ENCODE measurements at places on chromosomes 6 and 20. TPM values are rescaled to one million over a fixed set of nuclear protein-coding genes. Genes with fewer than 3 reads are reported as not detected.

DNA sequence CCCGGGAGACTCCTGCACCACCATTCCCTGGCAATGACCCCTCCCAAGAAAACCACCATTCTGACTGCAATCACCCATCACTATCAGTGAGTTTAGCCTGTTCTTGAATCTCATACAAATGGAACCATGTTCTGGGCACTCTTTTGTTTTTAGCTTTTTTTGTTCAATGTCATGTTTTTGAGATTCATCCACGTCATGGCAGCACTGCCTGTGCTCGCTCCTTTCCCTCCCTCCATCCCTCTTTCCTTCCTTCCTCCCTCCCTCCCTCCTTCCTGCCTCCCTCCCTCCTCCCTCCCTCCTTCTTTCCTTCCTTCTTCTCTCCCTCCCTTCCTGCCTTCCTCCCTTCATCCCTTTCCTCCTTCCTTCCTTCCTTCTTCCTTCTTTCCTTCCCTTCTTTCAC lies 44.4 kb upstream of the PMEPA1 start:
- H3K4me1 ChIP-seq = peaks cover 1% of the 10 kb centered on the region
- no peak overlapping the region for H3K4me3 ChIP-seq
- DNase-seq = no peak

DNA sequence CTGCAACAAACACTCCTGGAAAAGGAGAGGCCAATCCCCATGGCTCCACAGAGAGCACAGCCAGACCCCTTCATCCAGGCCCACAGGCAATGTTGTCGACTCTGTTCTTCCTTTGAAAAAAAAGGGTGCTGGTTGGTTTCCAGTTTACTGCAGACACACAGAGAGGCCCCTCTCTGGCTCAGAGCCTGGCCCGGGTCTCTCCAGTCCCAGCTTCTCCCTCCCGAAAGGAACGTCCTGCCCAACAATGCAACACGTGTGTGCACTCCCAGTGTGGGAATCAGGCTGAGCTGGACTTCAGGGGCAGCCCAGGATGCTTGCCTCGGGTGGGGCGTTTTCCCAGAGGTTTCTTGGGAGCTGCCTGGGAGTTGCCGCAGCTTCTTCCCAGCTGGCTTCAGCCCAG lies 4.5 kb upstream of the NKAIN4 start:
- H3K36me3 ChIP-seq = no peaks in the 10 kb centered on the region
- no peak overlapping the region for H3K27ac ChIP-seq
- H3K27me3 ChIP-seq = peaks cover 26% of the 10 kb centered on the region
- DNase-seq = no peak

- no peak for DNase-seq
- H3K27me3 ChIP-seq = peaks cover 19% of the 10 kb centered on the region
- H3K4me3 ChIP-seq = no peak overlapping the region
- H3K4me1 ChIP-seq = peaks cover 7% of the 10 kb centered on the region
These were observed 4.1 kb upstream of the GFOD1 start for GRCh38 chr6:13491538-13491937.

GRCh38 chr6:47355496-47355895 lies 45.8 kb upstream of the TNFRSF21 start:
- peaks cover 5% of the 10 kb centered on the region for H3K27me3 ChIP-seq
- no peak overlapping the region for H3K27ac ChIP-seq
- no peaks in the 10 kb centered on the region for H3K4me1 ChIP-seq

DNA sequence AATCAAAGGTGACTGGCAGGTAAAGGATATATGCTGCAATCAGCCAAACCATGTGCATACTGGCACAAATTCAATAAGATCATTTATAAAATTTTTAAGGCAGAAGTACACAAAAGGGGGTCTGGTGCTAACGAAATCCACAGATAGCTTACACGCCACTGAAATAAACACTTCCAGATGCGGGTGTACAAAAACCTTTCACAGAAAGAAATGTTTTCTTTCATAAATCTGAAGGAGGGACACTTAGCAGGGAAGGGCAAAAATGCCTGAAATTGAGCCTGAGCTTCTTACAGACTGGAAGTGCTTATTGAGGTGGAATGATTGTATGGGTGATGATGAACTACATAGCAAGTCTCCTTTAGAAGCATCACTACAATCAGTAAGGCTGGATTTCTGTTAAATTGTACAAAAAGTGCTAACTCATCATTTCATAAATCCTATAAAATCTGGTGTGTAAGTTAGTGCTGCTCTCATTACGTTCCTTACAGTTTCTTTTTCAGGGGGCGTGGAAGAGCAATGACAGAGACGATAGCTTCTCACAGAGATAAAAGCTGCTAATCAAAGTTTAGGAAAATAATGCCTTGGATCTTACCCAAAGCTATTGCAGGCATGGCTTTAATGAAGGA lies 409.3 kb upstream of the RUNX2 start:
- peaks cover 34% of the 10 kb centered on the region for H3K4me1 ChIP-seq
- no peak for DNase-seq
- H3K27ac ChIP-seq = no peak overlapping the region
- no peaks in the 10 kb centered on the region for H3K27me3 ChIP-seq

EHMT2 gene
- 80.4 TPM for total RNA-seq

BPIFA1 gene
- not detected for total RNA-seq

- H3K27ac ChIP-seq = no peak overlapping the region
- H3K4me1 ChIP-seq = no peaks in the 10 kb centered on the region
- no peak for DNase-seq
These were observed 59.1 kb downstream of the BLOC1S5 start for GRCh38 chr6:8005136-8005535.

SLC17A3 gene
- total RNA-seq = 0.66 TPM

DNA sequence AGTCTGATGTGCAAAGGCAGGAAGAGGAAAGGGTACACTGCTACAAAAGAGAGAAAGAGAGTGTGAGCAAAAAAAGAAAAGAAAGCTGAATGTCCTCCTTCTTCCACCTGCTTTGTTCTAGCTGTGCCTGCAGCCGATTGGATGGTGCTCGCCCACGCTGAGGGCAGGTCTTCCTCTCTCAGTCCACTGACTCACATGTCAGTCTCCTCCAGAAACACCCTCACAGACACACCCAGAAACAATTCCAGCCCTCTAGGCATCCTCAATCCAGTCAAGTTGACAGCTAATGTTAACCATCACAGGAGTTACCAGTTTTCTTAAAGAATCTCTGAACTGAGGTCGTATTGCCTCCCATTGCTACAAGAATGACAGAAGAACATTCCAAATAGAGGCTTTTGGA lies 411.9 kb upstream of the SASH1 start:
- no peak overlapping the region for H3K27ac ChIP-seq
- no peak overlapping the region for H3K4me3 ChIP-seq
- DNase-seq = no peak
- H3K4me1 ChIP-seq = no peaks in the 10 kb centered on the region
- H3K36me3 ChIP-seq = no peaks in the 10 kb centered on the region
- H3K27me3 ChIP-seq = no peaks in the 10 kb centered on the region

- DNase-seq = no peak
- peaks cover 8% of the 10 kb centered on the region for H3K36me3 ChIP-seq
- peaks cover 5% of the 10 kb centered on the region for H3K4me1 ChIP-seq
These were observed 66.9 kb downstream of the PHACTR2 start for GRCh38 chr6:143744551-143745165.

DNA sequence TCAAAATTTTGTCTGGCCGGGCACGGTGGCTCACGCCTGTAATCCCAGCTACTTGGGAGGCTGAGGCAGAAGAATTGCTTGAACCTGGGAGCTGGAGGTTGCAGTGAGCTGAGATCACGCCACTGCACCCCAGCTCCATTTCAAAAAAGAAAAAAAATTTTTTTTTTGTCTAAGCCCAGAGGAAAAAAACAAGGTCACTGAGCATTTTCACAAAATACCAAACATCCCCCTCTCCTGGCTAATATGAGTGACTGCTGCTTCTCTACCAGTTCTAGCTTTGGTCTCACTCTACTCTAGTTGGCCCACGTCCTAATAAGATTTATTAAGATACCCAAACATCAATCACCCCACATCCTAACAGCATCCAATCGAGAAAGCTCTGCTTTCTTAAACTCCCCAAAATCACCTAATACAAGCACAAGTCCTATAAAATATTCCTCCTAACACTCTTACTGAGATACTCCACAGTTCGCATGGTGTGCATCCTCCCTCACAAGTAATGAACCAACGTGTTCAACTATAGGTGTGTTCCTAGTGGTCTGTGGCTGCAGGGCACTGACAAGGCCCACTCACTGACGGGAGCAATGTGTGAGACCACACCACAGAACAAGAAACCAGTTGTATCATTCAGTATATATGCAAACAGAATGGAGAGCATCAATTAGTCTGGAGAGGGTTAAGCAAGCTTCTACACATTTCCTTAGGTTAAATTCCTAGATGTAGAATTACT lies 64.2 kb downstream of the FKBP5 start:
- no peaks in the 10 kb centered on the region for H3K27me3 ChIP-seq
- H3K36me3 ChIP-seq = peaks cover 6% of the 10 kb centered on the region
- peak overlapping the region; percentile 27 for H3K27ac ChIP-seq
- H3K4me3 ChIP-seq = no peak overlapping the region

- peaks cover 31% of the 10 kb centered on the region for H3K4me1 ChIP-seq
- DNase-seq = no peak
- no peak overlapping the region for H3K4me3 ChIP-seq
These were observed 116.9 kb downstream of the SLX4IP start for GRCh38 chr20:10551732-10552724.

GRCh38 chr6:26354162-26354561 lies 10.8 kb upstream of the BTN3A2 start:
- no peak overlapping the region for H3K4me3 ChIP-seq
- no peaks in the 10 kb centered on the region for H3K4me1 ChIP-seq
- H3K27me3 ChIP-seq = no peaks in the 10 kb centered on the region
- H3K36me3 ChIP-seq = no peaks in the 10 kb centered on the region
- H3K27ac ChIP-seq = no peak overlapping the region
- DNase-seq = no peak

RGL2 gene
- 27.6 TPM for total RNA-seq

GRCh38 chr20:21102603-21103311 lies 3.4 kb downstream of the LINC00237 start:
- no peaks in the 10 kb centered on the region for H3K36me3 ChIP-seq
- H3K4me3 ChIP-seq = peak overlapping the region; percentile 69
- H3K27ac ChIP-seq = no peak overlapping the region
- DNase-seq = peak; percentile 38
- H3K27me3 ChIP-seq = peaks cover 75% of the 10 kb centered on the region

IP6K3 gene
- total RNA-seq = not detected

CST7 gene
- 127 TPM for total RNA-seq

- peak overlapping the region; percentile 90 for H3K27ac ChIP-seq
- peaks cover 7% of the 10 kb centered on the region for H3K27me3 ChIP-seq
- peaks cover 13% of the 10 kb centered on the region for H3K36me3 ChIP-seq
- no peak for DNase-seq
These were observed 972 bp downstream of the RNF8 start for GRCh38 chr6:37354526-37355384.

DNA sequence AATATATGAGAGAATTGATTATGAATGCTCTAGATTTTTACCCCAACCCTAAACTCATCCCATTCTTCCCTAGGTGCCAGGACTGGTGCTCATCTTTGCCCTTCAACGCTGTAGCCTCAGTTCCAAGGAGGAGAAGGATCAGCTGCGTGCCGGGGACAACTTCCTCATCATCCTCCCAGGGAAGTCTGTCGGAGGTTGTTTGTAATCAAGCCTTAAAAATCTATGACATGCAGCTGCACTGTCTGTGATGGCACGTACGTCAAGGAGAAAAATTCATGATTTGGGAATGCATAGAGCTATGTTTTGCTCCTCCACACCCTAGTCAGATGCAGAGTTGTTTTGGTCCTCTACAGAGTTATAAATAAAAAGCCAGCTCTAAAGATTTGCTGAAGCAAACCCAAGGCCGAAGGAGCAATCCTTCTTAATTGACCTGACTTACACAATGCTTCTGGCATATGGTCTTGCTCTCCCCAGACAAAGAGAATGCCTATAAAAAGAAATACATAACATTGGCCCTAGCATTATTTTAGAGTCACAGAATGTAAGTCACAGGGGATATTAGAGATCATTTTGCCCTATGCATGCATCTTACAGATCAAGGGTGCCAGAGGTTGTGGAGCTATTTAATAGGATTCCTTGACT lies 244.2 kb downstream of the HIVEP2 start:
- no peaks in the 10 kb centered on the region for H3K36me3 ChIP-seq
- H3K4me3 ChIP-seq = no peak overlapping the region
- H3K4me1 ChIP-seq = no peaks in the 10 kb centered on the region
- DNase-seq = no peak
- H3K27ac ChIP-seq = no peak overlapping the region

DNA sequence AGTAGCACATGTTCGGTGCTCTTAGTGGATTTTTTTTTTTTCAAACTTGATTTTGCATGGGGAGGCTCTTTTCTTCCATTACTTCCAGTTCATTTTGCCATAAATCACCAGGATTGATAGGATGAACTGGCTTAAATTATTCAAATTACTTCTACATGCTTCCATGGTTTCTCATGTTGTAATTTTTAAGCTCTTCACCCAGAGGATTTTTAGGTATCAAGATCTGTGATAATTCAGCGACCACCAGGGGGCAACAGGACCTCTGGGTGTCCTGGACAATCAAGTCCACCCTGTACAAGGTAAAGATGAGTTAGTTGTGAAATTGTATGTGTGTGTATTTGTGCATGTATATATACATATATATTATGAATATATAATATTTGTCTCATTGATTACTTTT lies 4.2 kb upstream of the EPHA7 start:
- no peaks in the 10 kb centered on the region for H3K36me3 ChIP-seq
- no peak for DNase-seq
- H3K4me1 ChIP-seq = peaks cover 9% of the 10 kb centered on the region
- no peak overlapping the region for H3K4me3 ChIP-seq

- H3K27ac ChIP-seq = no peak overlapping the region
- no peak overlapping the region for H3K4me3 ChIP-seq
- H3K36me3 ChIP-seq = no peaks in the 10 kb centered on the region
- H3K27me3 ChIP-seq = peaks cover 6% of the 10 kb centered on the region
These were observed 88.9 kb downstream of the PERP start for GRCh38 chr6:138018297-138018696.

MATN4 gene
- 2.1 TPM for total RNA-seq

DNA sequence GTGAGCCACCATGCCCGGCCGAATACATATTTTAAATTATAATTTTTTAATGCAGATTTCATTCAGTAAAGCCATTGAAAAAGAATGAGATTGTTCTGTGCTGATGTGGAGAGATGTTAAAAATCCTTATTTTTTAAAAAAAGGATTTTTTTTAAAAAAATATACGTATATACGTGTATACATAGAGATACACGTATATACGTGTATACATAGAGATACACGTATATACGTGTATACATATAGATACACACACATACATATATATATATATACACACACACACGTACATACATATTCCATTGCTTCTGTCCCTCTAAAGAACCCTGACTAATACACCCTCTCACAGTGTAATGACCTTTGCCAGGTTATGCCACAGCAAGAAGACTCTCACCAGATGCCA lies 23.8 kb upstream of the TBC1D7 start:
- H3K4me1 ChIP-seq = peaks cover 42% of the 10 kb centered on the region
- no peak for DNase-seq
- no peak overlapping the region for H3K27ac ChIP-seq
- no peaks in the 10 kb centered on the region for H3K27me3 ChIP-seq
- H3K4me3 ChIP-seq = no peak overlapping the region

RAET1L gene
- not detected for total RNA-seq

PRSS16 gene
- 0.98 TPM for total RNA-seq

GRCh38 chr6:23981923-23982322 lies 144.1 kb upstream of the NRSN1 start:
- DNase-seq = no peak
- no peaks in the 10 kb centered on the region for H3K4me1 ChIP-seq
- no peaks in the 10 kb centered on the region for H3K27me3 ChIP-seq
- no peak overlapping the region for H3K27ac ChIP-seq
- H3K36me3 ChIP-seq = no peaks in the 10 kb centered on the region
- no peak overlapping the region for H3K4me3 ChIP-seq
